ENCODE measurements at places on chromosomes 11 and 22. TPM values are rescaled to one million over a fixed set of nuclear protein-coding genes. Genes with fewer than 3 reads are reported as not detected.
A peak's percentile ranks its signal among the peaks of the same experiment; 100 is the strongest.

DNA sequence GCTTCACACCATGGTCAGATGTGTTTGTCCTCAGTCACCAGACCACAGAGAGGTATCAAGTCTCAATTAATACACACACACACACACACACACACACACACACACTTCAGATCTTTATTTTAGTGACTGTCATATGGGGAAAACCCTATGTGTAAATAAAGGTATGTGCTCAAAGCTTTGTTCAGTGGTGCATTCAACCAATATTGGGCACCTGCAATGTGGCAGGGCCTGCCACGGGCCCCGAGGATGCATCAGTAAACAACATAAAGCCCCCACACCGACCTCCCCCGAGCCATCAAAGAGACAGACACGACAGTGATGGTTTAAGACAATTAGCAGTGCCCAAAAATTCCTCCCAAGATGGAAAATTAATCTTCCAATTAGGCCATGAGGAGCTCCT is 51.6 kb downstream of the SHANK2 start:
- H3K4me1 ChIP-seq: no peaks in the 10 kb centered on the region
- DNase-seq: no peak

- H3K36me3 ChIP-seq: no peaks in the 10 kb centered on the region
- no peaks in the 10 kb centered on the region for H3K4me1 ChIP-seq
- no peak overlapping the region for H3K4me3 ChIP-seq
- DNase-seq: no peak
- no peak overlapping the region for H3K27ac ChIP-seq
Observed at GRCh38 chr22:48713272-48714205, 1114.1 kb downstream of the BRD1 start.

CASP5 gene
- total RNA-seq: not detected

NTM gene
- 1.1 TPM for total RNA-seq

TSPO gene
- total RNA-seq: 28.9 TPM

- DNase-seq: no peak
- no peaks in the 10 kb centered on the region for H3K36me3 ChIP-seq
- no peak overlapping the region for H3K4me3 ChIP-seq
Observed at GRCh38 chr11:79076526-79077115, 364.2 kb downstream of the TENM4 start.

GRCh38 chr11:72013765-72014711 is 15.3 kb downstream of the IL18BP start:
- peaks cover 80% of the 10 kb centered on the region for H3K36me3 ChIP-seq
- DNase-seq: peak; percentile 26
- H3K27me3 ChIP-seq: no peaks in the 10 kb centered on the region
- no peak overlapping the region for H3K4me3 ChIP-seq

DNA sequence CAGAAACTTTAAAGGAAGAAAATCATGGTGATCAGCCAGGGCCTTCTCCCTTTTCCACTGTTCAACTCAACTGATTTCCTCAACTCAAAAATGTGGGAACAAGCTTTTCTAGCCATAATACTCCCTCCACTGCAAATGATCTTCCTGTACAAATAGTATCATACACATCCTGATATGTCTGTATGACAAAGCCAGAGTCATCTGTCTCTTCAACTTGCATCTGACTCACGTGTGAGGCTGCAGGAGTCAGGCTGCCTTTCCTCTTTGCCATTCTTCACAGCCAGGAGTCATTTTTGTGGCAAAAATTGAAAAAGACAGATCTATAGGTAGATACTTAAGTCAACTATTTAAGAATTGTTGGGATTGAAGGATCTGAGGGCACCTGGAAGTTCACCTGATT is 13.3 kb downstream of the PATZ1 start:
- DNase-seq: no peak
- H3K27ac ChIP-seq: no peak overlapping the region
- H3K36me3 ChIP-seq: peaks cover 44% of the 10 kb centered on the region
- no peak overlapping the region for H3K4me3 ChIP-seq
- no peaks in the 10 kb centered on the region for H3K27me3 ChIP-seq

DNA sequence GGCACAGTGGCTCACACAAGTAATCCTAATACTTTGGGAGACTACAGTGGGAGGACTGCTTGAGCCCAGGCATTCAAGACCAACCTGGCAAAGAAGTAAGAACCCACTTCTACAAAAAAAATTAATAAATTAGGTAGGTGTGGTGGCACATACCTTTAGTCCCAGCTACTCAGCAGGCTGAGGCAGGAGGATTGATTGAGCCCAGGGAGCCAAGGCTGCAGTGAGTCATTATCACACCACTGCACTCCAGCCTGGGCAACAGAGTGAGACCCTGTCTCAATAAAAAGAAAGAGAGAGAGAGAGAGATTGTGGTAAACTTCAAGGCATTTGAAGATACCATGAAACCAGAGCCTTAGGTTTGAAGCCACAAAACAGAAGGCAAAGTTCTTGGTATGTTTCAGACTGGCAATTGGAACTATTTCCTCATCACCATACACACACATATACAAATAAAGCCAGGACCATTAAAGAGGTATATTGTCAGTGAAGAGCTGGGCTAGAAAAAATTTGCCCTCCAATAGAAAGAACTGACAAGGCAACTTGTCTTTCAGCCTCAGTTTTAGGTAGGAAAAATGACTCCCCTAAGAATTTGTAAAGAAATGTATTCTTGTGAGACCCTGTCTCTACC is 24.6 kb upstream of the B3GNT6 start:
- H3K36me3 ChIP-seq: no peaks in the 10 kb centered on the region
- H3K27me3 ChIP-seq: no peaks in the 10 kb centered on the region
- DNase-seq: no peak
- H3K27ac ChIP-seq: no peak overlapping the region

CYTH4 gene
- not detected for total RNA-seq

DNA sequence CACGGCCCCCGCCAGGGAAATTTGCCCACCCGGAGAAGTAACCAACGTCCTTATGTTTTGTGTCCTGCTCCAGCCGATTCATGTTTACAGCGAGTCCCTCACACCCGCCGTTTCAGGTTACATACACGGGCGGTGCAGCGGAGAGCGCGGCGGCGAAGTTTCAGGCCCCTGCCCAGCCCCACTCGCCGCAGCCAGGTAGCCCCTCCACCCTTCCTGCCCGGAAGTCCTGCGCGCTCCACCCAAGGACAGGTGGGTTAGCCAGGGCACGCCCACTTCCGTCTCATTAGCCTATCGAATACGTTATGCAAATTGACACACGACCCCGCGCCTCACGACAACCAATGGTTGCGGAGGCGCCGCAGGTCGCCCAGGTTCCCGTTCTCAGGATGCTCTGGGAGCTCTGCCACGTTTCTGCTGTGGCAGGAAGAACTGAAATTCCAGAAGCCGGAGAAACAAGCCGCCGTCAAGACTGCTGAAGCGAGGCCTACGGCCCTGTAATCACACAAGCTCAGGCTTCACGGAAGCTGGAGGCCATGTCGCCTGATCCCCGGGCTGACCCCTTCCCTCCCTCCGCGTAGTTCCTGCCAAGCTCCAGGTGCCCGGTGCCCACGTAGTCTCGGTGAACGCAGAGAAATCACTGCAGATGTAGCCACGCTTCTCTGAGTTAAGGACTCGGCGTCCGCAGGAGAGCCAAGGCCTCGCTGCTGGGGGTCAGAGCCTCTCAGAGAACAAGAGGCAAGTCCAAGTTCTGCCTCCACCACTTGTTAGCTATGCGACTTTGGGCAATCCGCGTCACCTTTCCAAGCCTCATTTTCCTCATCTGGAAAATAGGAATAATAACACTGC is 22.4 kb upstream of the MYH9 start:
- peaks cover 10% of the 10 kb centered on the region for H3K4me1 ChIP-seq
- H3K36me3 ChIP-seq: no peaks in the 10 kb centered on the region
- DNase-seq: peak; percentile 98
- peak overlapping the region; percentile 34 for H3K4me3 ChIP-seq
- H3K27ac ChIP-seq: peak overlapping the region; percentile 98

DNA sequence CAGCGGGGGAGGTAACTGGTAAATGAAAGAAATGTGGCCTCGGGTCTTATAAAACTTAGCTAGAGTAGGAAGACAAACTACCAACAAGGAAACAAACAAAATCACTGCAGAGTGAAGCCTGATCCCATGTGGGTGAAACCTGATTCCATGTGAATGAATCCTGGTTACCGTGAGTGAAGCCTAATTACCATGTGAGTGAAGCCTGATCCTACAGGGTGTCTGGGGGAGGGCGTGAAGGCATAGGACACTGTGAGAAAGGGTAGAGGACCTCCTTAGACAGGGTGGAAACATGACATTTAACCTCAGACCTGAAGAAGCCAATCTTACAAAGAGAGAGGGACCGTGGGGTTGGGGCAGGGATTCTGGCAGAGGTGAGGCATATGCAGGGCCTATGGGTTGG is 106.2 kb upstream of the USP47 start:
- H3K27ac ChIP-seq: no peak overlapping the region
- no peaks in the 10 kb centered on the region for H3K36me3 ChIP-seq
- H3K27me3 ChIP-seq: no peaks in the 10 kb centered on the region
- H3K4me3 ChIP-seq: no peak overlapping the region
- no peaks in the 10 kb centered on the region for H3K4me1 ChIP-seq

- H3K27ac ChIP-seq: no peak overlapping the region
- H3K4me1 ChIP-seq: peaks cover 4% of the 10 kb centered on the region
- no peak for DNase-seq
- H3K36me3 ChIP-seq: no peaks in the 10 kb centered on the region
- no peaks in the 10 kb centered on the region for H3K27me3 ChIP-seq
- no peak overlapping the region for H3K4me3 ChIP-seq
Observed at GRCh38 chr22:28232204-28232603, 313.1 kb upstream of the PITPNB start.

- H3K4me1 ChIP-seq: no peaks in the 10 kb centered on the region
- no peaks in the 10 kb centered on the region for H3K36me3 ChIP-seq
- no peak overlapping the region for H3K27ac ChIP-seq
- no peak overlapping the region for H3K4me3 ChIP-seq
- DNase-seq: no peak
- peaks cover 94% of the 10 kb centered on the region for H3K27me3 ChIP-seq
Observed at GRCh38 chr11:124737638-124738305, 2.0 kb upstream of the NRGN start.

KCNA4 gene
- 1.4 TPM for total RNA-seq

DNA sequence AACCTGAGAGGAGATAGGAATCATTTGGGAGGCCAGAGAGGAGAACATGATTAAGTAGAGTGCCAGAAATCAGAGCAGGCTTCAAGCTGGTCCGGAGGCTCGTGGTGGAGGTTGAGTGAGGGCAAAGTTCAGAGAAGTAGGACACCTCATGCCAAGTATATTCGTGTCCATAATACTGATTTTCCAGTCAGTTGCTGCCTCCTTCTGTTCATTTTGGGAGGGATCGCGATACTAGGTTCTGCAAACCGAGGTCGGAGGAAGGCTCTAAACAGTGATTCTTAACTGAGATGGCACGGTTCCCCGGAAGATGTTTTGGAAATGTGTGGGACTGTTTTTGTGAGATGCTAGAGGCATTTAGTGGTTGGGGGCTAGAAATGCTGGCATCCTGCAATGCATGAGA is 13.6 kb upstream of the CD3E start:
- H3K27me3 ChIP-seq: peaks cover 53% of the 10 kb centered on the region
- H3K27ac ChIP-seq: no peak overlapping the region

- H3K27ac ChIP-seq: no peak overlapping the region
- no peak overlapping the region for H3K4me3 ChIP-seq
- DNase-seq: peak; percentile 52
- peaks cover 6% of the 10 kb centered on the region for H3K4me1 ChIP-seq
Observed at GRCh38 chr22:40572976-40573375, 63.5 kb downstream of the MRTFA start.

- no peak overlapping the region for H3K4me3 ChIP-seq
- H3K36me3 ChIP-seq: no peaks in the 10 kb centered on the region
- no peaks in the 10 kb centered on the region for H3K4me1 ChIP-seq
- peaks cover 10% of the 10 kb centered on the region for H3K27me3 ChIP-seq
Observed at GRCh38 chr11:11215058-11215815, 137.8 kb downstream of the CSNK2A3 start.

- DNase-seq: no peak
- H3K36me3 ChIP-seq: no peaks in the 10 kb centered on the region
- H3K4me3 ChIP-seq: no peak overlapping the region
- H3K4me1 ChIP-seq: no peaks in the 10 kb centered on the region
- H3K27ac ChIP-seq: no peak overlapping the region
Observed at GRCh38 chr22:24518771-24519485, 23.8 kb downstream of the UPB1 start.

DNA sequence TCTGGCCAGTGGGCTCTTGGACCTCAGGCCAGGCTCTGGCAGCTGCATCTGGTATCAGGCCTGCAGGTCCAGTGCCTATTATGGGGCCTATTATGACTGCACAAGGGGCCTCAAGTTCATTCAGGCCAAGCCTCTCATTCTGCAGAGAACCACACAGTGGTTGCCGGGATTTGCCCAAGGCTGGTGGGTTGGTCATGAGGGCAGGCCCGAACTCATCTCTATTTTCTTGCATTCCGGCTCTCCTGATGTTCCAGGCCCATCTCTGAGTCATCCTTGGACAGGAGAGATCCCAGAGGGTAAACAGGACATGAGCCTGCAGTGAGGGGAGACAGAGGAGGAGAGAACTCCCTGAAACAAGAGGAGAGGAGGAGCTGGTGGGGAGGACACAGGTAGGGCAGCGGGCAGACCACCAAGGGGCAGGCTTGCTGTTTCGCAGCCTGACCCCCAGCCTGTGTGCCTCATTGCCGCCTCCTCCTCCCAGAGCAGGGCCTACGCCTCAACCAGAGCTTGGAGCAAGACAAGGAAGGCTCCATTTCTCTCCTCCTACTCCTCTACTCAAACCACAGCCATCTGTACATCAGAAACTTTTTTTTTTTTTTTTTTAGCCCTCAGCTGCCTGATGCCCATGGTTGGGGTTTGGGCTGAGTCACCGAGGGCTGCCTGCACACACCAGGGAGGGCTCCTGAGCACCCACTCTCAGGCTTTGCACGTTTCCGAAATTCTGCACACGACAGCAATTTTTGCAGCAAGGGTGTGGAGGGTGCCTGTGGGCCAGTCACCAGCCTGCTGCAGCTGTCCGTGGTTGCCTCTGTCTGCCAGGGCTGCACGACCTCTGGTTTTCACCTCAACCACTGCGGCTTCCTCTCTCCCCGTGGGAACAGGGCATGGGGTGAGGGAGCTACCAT is 12.7 kb upstream of the TREH start:
- no peaks in the 10 kb centered on the region for H3K4me1 ChIP-seq
- H3K4me3 ChIP-seq: no peak overlapping the region
- no peaks in the 10 kb centered on the region for H3K27me3 ChIP-seq
- H3K36me3 ChIP-seq: no peaks in the 10 kb centered on the region
- no peak overlapping the region for H3K27ac ChIP-seq

DNA sequence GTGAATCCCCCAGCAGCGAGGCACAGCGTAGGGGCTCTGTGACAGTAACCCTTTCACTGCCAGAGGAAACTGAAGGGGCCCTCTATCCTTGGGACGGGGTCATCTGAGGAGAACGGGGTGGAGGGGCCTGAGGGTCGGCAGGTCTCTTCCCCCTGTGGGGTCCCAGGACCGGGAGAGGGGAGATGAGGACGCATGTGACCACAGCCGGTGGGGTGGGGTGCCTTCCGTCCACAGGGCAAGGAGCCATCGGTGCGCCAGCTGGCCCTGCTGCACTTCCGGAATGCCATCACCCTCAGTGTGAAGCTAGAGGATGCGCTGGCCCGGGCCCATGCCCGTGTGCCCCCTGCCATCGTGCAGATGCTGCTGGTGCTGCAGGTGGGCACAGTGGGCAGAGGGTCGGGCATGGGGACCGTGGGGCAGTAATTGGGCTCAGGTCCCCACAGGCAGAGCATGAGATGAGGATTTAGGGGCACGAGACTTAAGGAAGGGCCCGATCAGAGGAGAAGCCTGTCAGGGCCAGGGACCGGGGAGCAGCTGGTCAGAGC is 20.3 kb upstream of the ARHGAP8 start:
- DNase-seq: no peak
- no peak overlapping the region for H3K4me3 ChIP-seq

Measured in cardiac muscle cell (in vitro differentiated cells and primary cell).